H1 (cell line): ENCODE measurements at places on chromosomes 5 and 9. TPM values are rescaled to one million over a fixed set of nuclear protein-coding genes. Genes with fewer than 3 reads are reported as not detected.

- DNase-seq = no peak
These were observed 326.0 kb upstream of the FTMT start for GRCh38 chr5:121525706-121526105.

GRCh38 chr5:173222466-173222865, 12.5 kb downstream of the NKX2-5 start:
- no peak for DNase-seq

- DNase-seq = no peak
These were observed 199.4 kb downstream of the MED10 start for GRCh38 chr5:6178846-6179532.

Gene FGFR4
- total RNA-seq = 74.3 and 88.4 TPM in 2 replicates

GRCh38 chr5:82211855-82212572, 66.1 kb downstream of the RPS23 start:
- no peak for DNase-seq

Gene MARCHF11
- total RNA-seq = 0.82 and 0.86 TPM in 2 replicates

DNA sequence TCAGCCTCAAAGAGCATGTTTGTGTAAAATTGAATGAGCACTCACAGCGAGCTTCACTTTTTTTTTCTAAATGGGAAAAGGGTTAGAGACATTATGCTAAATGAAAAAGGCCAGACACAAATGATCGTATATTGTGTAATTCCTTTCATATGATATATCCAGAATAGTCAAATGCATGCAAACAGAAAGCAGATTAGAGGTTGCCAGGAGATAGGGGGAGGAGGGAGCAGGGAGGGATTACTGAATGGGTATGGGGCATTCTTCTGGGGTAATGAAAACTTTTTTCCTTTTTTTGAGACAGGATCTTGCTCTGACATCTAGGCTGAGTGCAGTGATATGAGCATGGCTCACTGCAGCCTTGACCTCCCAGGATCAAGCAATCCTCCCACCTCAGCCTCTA, 47.1 kb downstream of the DMAC1 start:
- DNase-seq = no peak

DNA sequence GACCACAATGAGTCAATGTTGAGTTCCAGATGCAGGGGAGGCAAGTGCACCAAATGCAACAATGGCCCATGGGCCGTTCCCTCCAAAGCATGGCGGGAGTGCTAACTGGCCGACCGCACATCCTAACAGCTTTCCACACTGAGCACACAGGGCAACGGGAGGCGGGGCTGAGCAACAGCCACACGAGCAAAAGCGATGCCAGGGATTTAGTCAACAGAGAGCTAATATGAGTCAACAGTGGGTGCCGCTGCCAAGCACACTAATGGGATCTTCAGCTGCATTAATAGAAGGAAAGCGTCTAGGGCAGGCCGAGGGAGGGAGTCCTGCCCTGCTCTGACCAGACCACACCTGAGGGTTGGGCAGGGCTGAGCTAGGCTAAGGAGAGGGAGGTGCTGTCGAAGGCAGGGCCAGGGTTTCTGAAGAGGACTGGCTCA, 4.6 kb downstream of the EPB41L4B start:
- no peak for DNase-seq

Gene CCDC192
- total RNA-seq = 0.61 and 0.63 TPM in 2 replicates

- no peak for DNase-seq
These were observed 27.2 kb downstream of the PRRC2B start for GRCh38 chr9:131420980-131421624.
